ENCODE measurements at places on chromosomes 6 and 20.

DNA sequence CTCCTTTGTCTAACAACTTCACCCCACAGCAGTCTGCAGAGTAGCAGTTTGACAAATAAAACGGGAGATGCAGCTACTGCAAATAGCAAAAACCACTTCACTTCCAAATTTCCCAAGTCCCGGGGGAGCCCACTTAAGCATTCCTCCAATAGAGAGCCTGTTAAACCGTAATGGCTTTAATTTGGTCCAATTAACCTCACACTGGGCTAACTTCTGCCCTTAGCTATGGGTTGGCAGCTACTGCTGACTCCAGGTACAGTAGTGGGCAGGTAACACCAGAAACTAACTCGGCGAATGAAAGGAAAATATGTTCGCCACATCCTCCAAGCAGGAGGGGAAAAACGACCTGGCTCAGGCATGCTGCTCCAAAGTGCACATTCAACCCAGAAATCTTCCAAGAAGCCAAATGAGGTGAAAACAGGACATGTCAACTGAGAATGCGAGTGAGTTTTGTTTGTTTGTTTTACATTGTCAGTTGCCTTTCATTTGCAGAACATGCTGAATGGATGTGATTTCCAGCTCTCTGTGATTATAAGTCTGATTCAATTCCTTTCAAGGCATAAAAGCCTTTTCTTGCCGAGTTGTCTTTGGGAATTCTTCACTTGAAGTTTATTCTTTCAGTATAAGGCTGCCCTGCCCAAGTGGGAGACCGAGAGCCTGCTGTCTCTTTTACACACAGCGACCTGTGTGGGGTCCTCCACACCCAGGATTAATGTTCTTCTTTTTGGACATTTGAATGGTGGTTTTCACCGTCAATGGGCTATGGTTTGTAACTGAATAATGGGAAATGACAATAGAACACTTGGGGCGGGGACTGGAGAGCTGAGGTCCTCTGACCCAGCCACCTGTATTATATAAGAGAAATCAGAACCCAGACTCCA is 117.3 kb upstream of the ARMC2 start:
- peak; percentile 38 for DNase-seq

DNA sequence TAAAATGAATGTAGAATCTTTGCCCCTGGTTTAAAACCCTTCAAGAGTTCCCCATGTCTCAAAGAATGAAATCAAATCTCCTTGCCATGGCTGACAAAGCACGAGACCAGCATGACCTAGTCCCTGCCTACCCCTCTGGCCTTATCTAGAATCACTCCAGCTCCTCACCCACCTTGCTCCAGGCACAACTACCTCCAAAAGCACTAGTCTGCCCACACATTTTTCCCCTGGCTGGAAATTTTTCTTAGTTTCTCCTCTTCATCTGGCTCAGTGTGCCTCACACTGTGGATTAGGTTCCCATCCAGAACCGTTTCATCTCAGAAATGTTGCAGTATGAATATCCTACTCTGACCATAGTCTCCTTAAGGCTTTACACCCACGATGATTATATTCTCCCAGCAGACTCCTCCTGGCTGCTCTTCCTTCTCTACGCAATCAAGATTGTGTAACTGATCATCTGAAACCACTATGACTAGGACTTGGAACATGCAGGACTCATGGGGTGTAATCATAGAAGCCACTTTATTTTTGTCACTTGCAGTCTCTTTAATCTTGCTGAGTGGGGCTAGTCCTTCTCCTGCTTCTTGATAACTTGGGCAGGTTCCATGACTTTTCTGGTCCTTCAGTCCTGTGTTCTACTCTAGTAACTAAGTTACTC is 7.8 kb upstream of the MRS2 start:
- no peak for DNase-seq

DNA sequence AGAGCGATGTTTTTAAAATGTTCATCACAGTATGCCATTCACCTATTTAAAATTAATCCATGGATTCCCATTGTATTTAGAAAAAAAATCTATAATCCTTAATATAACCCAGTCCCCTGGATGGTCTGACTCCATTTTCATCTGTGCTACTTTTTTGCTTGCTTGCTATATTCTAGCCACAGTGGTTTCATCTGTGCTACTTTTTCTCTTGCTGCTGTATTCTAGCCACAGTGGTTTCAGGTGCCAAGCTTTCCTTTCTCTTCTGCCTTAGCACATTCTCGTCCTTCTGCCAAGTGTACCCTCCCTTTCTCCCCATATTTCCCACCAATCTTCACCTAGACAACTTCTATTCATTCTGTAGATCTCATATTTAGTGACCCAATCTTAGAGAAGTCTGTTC is 33.3 kb upstream of the SOX4 start:
- no peak for DNase-seq

DNA sequence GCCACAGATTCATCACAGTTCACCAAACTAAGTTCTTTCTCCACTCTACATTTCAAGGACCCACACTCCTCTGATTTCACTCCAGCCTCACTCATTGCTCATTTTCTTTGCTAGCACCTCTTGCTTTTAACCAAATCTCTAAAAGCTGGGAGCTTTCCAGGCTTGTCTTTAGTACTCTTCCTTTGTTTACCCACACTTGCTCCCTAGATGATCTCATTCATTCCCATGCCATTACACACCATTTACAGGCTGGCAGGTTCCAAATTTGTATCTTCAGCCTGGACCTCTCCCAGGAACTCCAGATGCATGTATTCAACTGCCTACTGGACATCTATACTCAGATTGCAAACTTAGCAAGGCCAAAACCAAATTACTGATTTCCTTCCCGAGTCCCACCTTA is 5.3 kb upstream of the GUCA1B start:
- no peak for DNase-seq

DNA sequence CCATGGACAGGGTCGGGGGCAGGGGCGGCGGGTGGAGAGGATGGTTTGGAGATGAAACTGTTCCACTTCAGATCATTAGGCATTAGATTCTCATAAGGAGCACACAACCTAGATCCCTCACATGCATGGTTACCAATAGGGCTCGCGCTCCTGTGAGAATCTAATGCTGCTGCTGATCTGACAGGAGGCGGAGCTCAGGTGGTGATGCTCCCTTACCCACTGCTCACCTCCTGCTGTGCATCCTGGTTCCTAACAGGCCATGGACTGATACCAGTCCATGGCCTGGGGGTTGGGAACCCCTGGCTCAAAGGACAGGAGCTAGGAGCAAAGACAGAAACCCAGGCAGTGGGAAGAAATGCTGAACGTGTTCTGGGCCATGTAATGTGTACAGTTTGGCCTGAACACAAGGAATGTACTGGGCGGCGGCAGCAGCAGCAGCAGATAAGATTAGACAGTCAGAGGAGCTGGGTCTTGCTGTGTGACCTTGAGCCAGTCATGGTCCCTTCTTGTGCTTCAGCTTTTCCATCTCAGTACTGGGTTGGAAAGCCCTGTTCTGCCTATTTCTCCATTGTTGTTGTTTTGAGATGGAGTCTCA is 4.7 kb upstream of the SPAG4 start:
- DNase-seq: no peak

DNA sequence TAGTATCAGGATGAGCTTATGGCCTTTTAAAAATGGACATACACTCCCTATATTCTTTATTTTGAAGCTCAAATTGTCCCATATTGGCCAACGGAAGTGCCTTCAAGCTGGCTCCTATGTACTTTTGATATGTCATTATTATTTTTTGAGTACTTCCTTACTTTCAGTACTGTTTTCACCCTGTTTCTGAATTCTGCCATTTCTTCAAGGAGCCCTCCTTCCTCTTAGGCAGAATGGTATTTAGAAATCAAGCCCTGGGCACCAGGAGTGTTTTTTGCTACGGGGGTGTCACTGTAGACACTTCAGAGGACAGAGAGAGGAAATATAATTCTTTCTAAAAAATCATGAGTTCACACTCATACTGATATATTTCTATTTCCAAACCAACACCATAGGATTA is 5.5 kb upstream of the MYLK4 start:
- no peak for DNase-seq

GRCh38 chr6:36130667-36131510 is 576 bp downstream of the MAPK13 start:
- DNase-seq: no peak

DNA sequence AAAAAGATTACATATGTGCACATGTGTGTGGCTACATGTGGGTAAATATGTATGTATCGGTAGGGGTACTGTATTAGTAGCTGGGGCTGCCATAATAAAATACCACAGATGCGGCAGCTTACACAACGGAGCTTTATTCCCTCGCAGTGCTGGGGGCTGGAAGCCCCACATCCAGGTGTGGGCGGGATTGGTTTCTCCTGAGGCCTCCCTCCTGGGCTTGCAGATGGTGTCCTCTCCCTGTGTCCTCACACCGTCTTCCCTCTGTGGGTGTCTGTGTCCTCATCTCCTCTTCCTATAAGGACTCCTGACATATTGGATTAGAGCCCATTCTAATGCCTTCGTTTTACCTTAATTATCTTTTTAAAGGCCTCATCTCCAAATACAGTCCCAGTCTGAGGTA is 97.7 kb downstream of the LY86 start:
- DNase-seq: no peak

- peak; percentile 4 for DNase-seq
Observed at GRCh38 chr20:19734811-19735210, 23.2 kb upstream of the RIN2 start.

DNA sequence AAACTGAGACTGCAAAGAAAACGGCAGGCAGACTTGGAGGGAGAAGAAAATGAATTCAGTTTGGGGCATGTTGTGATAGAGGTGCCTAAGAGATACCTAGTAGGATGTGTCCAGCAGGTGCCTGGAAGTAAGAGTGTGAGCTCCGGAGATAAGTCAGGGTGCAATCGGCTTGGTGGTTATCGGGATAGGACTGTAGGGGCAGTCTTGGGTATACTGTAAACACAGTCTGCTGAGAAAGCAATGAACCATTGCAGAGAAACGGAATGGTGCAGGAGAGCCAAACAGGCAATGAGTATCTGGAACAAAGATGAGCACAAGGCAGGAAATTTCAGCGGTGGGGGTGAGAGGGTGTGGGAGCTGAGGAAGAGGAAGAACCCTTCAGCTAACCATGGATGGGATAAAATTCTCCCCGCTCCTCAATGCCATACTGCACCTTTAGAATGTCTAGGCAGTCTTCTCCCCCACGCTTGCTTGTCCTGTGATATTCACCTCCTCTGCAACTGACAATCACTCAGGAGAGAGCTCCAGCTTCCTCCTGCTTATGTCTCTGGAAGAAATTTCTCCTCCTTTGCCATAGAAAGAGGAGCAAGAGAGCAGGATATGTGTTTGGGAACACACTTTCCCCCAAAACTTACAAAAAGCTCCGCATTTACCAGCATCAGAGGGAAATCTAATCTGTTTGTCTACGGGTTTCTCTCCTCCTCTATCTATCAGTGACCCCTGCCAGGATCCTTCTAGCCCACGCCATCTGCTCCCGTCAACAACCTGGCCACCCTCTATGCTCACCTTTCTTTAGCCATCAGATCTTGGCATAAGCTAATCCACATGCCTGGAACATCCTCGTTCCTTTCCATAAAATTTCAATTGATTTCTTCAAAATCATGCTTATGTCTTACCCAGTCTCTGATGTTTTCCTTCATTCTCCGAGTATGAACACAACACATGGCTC is 381.7 kb upstream of the JARID2 start:
- DNase-seq: no peak

DNA sequence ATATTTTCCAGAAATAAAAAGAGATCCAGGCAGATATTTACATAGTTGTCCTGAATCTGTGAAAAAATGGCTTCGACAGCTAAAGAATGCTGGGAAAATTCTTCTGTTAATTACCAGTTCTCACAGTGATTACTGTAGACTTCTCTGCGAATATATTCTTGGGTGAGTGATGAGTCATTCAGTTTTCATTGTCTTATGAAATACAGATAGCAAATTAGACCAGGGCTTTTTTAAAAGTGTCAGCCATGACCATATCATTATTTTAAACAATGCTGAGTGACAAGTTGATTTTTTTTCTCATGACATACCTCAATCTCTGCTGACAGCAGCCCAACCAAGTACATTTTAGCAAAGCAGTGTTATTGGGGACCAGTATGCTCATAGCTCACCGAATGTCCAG is 32.8 kb downstream of the TSPYL4 start:
- DNase-seq: no peak

DNA sequence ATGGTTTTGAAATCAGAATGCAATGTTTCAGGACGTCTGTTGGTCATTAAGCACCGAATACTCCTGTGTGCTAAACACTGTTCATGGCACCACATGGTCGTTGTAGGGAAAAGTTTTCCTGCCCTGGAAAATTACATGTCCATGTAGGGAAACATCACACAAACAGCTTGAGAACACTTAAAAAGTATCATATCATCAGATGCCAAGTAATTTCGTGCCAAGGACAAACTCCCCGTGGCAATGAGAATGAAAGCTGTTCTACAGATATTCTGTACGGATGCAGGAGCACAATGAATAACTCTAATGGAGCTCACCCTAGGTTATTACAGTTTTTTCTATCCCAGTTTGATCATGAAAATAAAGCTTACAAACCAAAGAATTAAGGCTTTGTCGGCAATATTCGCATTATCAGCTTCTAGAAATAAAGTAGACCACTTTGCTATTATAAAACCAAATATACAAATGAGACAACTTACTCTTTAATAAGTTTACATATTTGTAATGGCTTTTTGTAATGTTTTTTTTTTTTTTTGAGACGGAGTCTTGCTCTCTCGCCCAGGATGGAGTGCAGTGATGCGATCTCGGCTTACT is 4.6 kb upstream of the DST start:
- no peak for DNase-seq

GRCh38 chr6:149153100-149153499 is 164.4 kb upstream of the TAB2 start:
- DNase-seq: no peak

GRCh38 chr6:113011389-113011788 is 664.3 kb downstream of the RFPL4B start:
- DNase-seq: no peak
